ENCODE measurements at places on chromosomes 7 and 10. TPM values are rescaled to one million over a fixed set of nuclear protein-coding genes. Genes with fewer than 3 reads are reported as not detected.

- peak; percentile 3 for DNase-seq
These were observed 60.5 kb upstream of the BET1 start for GRCh38 chr7:94064541-94065191.

Gene MYPN
- 1.4 TPM for total RNA-seq

GRCh38 chr10:33975481-33975880, 641.0 kb upstream of the NRP1 start:
- no peak for DNase-seq

Gene FFAR4
- 0.96 TPM for total RNA-seq

DNA sequence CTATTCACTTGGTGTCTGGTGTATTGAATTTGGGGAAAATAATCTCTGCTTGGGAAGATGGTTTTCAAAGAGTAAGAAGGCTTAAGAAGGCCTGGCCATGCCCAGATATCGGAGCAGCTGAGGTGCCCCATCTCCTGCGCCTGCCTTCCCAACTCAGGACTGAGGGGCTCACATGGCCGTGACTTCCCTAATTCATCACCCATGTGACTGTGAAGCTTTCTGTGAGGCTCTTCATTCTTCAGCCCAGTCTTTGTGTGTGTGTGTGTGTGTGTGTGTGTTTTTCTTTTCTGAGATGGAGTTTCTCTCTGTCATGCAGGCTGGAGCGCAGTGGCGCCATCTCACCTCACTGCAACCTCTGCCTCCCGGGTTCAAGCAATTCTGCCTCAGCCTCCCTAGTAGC, 53.2 kb downstream of the PROSER2 start:
- no peak for DNase-seq

DNA sequence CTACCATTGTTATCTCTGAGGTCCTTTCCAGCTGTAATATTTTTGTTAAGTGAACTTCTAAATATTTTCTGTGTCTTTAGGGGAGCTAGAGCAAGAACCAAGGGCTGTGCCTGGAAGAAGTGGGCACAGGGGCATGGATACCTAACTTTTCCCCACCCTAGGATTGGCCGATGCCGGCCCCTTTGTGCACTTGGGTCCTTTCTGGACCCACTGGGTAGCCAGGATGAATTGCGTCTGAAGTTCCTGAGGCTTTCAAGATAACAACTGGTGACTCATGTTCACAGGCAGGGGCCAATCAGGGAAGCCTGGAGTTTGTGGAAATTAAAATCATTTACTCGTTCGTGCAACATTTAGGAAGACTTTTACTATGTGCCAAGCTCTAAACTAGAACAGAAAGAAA, 758 bp downstream of the DPCD start:
- peak; percentile 12 for DNase-seq

Gene KAZALD1
- 11.8 TPM for total RNA-seq

- peak; percentile 64 for DNase-seq
These were observed 76.3 kb downstream of the FOXL3 start for GRCh38 chr7:366161-366803.

GRCh38 chr10:79292026-79292766, 55.1 kb upstream of the PPIF start:
- no peak for DNase-seq

Gene SLC18A3
- total RNA-seq = not detected

Gene PLEKHA1
- total RNA-seq = 32.3 TPM

Gene FANK1
- total RNA-seq = 4.3 TPM

DNA sequence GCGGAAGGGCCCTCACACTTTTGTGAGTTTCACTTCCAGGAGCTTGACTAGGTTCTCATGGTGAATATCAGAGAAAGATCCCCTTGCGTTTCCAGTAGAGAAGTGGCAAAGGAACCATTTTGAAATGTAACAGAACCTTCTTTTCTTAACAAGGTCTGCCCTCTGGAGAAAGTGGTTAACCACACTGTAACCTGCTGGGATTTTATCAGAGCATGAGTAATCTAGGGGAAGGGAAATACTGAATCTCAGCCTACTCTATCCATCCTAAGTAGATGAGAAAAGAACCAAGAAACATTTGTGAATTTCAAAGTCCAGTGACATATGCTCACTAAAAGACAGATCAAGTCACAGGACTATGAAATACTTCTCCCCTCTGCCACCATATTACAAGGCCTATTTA, 235.5 kb downstream of the ZEB1 start:
- no peak for DNase-seq

DNA sequence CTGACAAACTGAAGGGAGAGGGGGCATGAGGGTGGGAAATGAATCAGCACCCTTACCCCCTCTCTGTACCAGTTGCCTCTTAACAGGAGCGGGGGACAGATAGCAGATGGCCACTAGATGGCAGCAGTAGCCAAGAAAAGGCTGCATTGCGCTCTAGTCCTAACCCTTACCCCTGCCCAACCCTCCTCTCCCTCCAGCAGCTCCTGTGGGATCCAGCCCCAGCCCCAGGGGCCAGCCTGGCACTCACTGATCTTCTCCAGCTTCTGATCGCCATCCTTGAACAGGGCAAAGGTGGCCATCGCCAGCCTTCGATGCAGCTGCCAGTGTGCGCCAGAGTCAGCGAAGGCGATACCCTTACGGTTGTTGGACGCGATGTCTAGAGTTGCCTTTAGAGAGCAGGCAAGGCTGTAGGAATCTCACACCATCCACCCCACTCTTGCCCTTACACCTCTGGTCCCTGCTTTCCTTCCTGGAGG, 2.2 kb downstream of the CYP17A1 start:
- peak; percentile 79 for DNase-seq

GRCh38 chr10:117164592-117165537, 26.8 kb upstream of the VAX1 start:
- no peak for DNase-seq

- DNase-seq = no peak
These were observed 33.7 kb downstream of the SCRN1 start for GRCh38 chr7:29955799-29956486.

GRCh38 chr10:48604991-48605508, at the start of gene ARHGAP22:
TSS of gene ARHGAP22 (minus strand) at chr10:48605073. CDS start at chr10:48604796, 277 bp downstream.
- peak; percentile 33 for DNase-seq

DNA sequence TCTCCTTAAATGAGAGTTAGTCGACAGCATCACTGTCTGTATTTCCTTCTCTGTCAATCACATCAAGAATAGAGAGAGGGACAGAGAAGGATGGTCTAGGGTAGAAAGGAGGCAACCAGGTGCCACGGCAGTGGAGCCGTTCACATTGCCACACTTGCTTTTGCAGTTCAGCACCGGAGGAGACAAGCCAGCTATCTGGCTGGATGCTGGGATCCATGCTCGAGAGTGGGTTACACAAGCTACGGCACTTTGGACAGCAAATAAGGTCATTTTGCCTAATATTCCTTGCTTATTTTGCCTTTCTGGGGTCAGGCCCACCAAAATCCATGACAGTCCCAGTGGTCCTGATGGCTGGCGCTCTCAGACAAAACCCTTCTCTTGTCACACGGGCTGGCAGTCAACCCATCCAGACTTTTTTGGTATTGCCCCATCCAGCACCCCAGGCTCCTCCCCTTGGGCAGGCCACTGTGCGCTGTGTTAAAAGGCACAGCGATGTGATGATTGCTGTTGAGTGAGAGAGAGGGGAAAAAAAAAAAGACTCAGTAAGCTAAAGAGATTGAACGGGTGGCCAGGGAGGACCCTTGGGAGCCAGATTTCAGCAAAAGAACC, 8.4 kb downstream of the CPA2 start:
- peak; percentile 38 for DNase-seq

Gene SLC29A4
- total RNA-seq = 0.24 TPM

Gene LBX1
- 0.24 TPM for total RNA-seq

DNA sequence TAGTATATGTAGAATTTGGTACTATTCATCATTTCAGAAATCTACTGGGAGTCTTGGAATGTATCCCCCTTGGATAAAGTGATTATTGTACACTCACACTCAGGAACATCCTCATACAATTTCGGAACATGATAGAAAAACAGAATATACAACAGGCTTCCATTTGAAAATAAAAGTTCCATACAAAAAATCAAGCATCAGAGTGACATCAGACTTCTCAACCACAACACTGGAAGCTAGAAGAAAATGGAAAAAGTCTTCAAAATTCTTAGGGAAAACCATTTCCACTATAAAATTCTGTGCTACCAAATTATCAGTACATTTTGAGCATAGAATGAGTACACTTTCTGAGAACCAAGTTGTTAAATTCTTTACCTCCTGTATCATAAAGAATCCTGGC, 8.8 kb downstream of the LYZL1 start:
- DNase-seq = no peak

Gene PRSS58
- total RNA-seq = not detected

DNA sequence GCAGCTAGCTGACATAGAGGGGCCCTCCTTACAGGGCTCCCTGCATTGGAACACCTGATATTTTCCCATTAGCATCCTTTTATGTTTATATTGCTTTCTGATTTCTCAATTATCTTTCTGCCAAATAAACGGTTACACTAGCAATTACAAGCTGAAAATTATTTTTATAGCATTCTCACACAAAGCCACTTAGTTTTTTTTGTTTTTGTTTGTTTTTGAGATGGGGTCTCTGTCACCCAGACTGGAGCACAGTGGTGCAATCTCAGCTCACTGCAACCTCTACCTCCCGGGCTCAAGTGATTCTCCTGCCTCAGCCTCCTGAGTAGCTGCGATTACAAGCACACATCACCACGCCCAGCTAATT, 9.9 kb upstream of the ZC3HAV1 start:
- no peak for DNase-seq

Gene COL28A1
- not detected for total RNA-seq

Gene UPK3BL2
- 21.9 TPM for total RNA-seq
